ENCODE measurements at places on chromosomes 4 and X.

GRCh38 chrX:153685751-153686696 lies 1.7 kb upstream of the SLC6A8 start:
- no peak for DNase-seq

GRCh38 chr4:154741131-154741665 lies 2.6 kb upstream of the LRAT start:
- peak; percentile 35 for DNase-seq

GRCh38 chrX:49858341-49858740 lies 20.9 kb upstream of the USP27X start:
- DNase-seq = no peak

DNA sequence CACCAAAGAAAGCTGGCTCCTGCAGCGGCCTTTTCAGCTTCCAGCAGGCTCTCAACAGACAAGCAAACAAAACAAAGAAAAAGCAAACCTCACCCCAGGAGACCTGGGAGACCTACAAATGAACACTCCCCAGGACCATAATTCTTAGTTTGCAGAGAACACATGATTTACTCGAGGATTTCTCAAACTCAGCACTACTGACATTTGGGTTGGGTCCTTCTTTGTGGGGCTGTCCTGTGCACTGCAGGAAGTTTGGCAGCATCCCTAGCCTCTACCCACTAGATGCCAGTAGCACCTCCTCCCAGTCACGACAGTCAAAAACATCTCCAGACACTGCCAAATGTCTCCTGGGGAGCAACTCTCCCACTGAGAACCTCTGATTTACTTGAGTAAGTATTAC lies 21.9 kb downstream of the APOO start:
- no peak for DNase-seq

DNA sequence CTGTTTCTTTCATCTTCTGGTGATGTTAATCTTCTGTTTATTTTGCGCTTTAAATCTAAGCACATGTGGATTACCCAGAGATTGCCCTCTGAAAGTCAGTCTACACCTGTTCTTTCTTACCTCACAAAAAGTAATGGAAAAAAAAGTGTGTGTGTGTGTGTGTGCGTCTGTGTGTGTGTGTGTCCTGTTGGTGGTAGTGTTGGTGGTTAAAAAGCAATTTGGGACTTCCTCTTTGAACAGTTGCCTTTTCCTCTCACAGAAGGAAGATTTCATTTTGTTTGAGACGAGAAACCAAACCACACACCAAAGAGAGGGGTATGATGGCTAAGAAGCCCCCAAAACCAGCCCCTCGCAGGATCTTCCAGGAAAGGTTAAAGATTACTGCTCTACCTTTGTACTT lies at the start of gene STAP1:
Gene STAP1, plus strand, starts transcription at position 235 of the 400 bp plus-strand sequence. Its CDS starts 83 bp downstream, at position 318.
- DNase-seq = no peak

GRCh38 chrX:130204647-130205046 lies 32.9 kb downstream of the RAB33A start:
- DNase-seq = no peak

DNA sequence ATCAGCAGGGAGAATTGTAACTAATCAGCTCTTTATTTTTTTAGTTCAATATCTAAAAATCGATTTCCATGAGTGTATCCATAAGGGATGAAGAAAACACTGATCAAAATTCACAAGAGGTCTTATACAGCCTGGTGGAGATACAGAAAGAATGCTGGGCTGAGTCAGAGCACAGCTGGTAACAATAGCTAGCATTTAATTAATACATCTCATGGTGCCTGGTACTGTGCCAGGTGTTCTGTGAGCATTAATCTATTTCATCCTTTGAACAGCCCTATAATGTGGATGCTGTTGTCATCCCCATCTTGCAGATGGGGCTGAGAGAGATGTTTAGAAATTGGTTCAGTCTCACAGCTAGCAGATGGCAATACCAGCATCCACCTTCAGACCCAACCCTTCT lies 250.9 kb upstream of the RPS6KA3 start:
- peak; percentile 14 for DNase-seq

DNA sequence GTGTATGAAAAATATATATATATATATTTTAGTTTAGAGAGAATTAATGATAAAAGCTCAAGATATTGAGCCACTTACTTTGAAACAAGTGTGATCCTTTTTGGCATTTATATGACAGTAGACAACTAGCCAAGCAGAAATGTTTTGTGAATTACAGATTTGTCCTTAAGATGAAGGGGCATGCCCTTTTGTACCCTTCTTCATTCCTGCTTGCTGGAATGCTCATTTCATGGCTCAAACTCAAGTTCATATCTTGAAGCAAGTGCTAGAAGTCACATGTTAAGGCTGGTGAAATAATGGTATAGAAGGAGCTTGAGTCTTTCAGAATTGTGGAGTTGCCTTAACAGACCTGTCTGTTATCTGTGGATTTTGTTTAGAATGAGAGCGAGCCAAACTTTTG lies 203.0 kb downstream of the BMPR1B start:
- DNase-seq = no peak

DNA sequence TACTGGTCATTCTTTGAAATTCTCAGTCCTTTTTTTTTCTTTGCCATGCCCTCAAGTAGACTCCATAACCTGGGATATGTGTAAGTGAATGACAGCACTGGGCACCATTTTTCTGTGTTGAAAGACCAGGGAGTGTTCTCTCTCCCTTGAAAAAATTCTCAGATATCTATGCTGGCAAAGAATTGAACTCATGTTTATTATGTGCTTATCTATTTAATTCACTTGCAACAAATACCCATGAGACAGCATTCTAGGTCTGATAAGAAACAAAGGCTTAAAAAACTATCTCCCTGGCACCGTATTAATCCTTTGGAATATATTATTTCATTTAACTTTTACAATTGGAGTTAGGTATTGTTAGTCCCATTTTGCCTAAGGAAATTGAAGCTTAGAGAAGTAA lies 36.7 kb downstream of the LARP7 start:
- DNase-seq = no peak

DNA sequence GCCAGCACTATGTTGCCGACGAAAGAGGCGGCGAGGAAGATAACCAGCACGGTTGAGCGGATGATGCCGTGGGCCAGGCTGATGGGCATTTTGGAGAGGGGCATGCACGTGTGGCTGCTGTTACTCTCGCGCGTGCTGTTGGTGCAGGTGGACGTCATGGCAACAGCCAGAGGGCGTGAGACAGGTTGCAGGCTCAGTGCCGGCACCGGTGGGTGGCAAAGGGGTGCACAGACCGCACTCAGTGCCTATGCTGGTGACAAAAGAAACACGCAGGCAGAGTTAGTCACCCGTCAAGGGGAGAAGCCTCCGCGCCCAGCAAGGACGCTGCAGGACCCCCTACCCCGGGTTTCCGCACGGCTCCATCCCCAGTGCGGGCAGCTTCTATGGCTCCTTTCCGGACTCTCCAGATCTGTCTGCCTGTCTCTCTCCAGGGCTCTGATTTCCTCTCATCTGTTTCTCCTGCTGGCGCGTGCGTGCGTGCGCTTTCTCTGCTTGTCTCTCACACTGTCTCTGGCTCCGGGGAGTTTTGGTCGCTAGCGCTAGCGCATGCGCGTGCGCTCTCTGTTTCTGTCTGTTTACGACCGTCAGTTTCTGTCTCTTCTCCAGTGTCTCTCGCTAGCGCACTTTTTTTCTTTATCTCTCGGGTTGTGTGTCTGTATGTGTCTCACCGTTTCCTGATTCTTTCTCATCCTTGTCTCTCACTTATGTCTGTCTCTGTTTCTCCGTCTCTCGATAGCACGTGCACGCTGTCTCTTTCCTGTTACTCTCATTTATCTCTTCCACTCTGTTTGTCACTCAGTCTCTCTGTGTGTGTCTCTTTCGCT lies 2.1 kb downstream of the GPR101 start:
- DNase-seq = peak; percentile 72

DNA sequence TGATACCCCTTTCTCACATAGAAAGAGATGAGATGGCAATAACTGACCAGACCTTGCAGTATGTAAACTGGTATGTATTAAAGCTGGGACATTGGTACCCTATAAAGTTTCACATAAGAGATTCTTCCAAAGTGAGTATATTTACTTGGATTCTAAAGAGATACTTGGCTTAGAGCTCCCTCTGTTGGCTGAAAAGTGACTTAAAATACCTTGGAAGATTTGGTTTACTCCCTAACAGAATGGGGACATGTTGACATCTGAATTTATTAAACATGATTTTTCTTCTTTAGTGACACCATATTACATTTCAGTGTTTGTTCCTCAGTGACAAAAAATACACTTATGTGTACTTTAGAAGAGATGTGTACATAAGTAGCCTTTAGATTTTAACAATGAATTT lies 47.9 kb upstream of the RGN start:
- DNase-seq = no peak

DNA sequence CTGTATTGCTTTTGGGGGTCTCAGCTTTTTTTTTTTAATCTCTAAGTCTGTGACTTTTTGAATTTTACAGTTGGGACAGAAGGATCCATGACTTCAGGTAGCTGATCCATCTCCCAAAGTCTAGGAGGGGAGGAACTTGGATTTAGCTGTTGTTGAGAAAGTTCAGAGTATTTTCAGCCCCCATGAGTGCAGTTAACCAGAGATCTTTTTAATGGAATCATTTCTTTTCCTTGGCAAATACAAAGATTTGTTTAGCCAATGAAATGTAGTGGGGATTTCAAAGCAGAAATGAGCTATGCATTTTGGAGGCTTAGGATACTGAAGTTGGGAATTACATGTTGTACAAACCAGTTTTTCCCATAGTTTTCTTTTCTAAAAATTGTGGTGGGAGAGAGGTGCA lies 18.1 kb downstream of the FNIP2 start:
- no peak for DNase-seq

GRCh38 chr4:142509881-142510280 lies 336.2 kb downstream of the INPP4B start:
- DNase-seq = no peak

GRCh38 chrX:152131525-152131924 lies 6.9 kb downstream of the MAGEA10 start:
- no peak for DNase-seq

DNA sequence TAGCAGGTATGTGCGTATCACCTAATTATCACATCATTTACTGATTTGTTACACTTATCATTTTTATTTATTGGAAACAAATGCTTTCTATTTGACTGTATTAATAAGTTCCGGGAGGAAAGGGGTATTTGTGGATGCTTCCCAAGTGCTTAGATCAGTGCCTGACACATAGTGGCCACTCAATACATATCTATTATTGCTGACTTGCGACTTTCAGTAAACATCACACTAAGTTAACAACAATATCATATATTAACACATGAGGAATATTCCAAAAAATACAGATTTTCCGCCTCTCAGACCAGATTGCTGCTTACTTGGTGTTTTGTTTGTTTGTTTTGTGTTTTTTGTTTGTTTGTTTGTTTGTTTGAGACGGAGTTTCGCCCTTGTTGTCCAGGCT lies 52.6 kb upstream of the ZFP42 start:
- DNase-seq = no peak

DNA sequence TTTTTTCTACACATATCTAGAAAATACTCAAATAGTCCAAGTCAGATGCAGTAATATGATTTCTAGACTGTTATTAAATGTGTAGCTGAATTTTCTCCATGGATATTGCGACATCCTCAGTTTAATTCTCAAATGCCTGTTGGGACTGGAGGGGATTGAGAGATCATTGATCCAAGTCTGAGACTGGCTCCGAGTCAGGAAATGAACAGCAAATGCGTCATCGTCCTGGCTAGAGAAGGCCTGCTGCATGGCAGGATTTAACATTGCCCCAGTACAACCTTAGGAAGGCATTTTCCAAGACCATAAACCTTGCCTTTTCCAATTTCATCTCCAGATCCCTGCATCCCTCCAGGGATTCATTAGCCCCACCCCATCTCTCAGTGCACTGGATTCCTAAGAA lies 56.6 kb upstream of the SLC6A14 start:
- peak; percentile 19 for DNase-seq

DNA sequence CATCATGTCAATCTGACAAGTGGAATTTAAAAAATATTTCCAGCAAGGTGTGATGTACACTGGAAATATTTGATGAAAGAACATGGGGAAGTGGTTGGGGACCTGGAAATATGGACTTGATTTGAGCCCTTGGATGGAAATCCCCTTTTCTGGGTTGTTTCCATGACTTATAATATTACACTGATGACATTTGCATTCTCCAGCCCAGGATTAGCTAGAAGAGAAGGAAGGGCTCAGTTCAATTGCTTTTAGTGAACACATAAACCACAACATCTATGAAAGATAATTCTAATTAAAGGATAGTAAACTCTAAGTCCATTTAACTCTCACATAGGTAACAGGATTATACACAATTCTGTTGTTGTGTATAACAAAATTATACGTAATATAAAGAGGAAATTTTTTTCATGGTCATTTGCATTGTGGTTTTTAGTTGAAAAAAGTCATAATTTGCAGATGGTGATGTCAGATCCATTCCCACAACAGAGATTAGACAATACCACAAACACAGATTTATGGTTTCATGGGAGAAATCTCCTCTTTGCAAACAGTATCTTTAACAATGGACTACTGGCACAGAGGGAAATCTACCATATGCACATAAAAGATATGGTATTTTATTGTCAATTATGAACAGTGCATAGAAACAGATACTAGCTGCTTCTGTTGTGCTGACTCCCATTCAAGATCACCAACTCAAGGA lies 126.5 kb downstream of the DKK2 start:
- DNase-seq = no peak

DNA sequence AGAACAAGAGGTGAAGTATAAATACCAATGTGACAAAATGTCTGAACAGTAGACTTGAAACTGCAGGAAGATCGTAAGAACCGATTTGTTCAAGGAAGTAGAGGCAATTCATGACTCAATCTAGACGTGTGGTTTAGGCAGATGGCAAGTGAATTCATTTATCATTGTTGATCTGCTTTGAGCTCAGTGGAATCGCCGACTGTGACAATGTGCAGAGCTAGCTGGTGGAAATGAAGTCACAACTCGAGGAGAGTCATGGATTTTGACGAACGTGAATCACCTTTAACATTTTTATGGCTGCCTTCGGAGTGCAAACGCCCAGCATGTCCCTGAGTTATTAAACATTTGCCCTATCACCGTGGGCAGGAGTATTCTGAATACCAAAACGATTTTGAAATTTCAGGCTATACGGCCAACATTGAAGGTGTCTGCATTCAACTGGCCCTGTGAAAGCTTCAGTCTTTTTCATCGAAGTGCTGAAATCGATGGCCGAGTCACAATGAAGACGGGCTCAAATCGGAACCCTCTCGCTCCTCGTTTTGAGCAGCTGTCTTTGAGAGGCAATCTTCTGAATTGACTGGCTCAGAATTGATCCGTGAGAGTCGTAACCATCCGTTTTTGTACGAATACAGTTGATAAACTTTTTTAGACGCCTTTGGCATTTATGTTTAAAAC lies 689 bp upstream of the OGT start:
- DNase-seq = no peak

DNA sequence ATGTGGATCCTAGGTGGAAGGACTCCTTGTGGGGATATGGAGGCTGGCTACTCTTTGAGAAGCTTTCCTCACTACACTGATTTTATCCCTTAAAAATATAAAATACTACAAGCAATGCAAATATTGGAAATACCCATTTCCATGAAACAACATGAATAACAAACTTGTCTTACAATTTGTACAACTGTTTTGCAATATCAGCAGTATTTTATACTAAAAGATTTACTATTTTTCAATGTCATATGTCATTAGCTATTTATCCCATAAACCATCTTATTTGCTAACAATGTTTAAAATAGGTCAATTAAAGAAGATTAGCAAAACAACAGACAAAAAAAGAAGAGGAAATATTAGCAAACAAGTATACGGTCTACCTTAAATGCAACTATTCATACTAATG lies 1674.1 kb downstream of the PCDH7 start:
- DNase-seq = no peak
